GDM1 (cell line): ENCODE measurements at places on chromosomes 13 and 19.

- DNase-seq, result no peak
Observed at GRCh38 chr19:2062389-2062729, 11.3 kb upstream of the MKNK2 start.

DNA sequence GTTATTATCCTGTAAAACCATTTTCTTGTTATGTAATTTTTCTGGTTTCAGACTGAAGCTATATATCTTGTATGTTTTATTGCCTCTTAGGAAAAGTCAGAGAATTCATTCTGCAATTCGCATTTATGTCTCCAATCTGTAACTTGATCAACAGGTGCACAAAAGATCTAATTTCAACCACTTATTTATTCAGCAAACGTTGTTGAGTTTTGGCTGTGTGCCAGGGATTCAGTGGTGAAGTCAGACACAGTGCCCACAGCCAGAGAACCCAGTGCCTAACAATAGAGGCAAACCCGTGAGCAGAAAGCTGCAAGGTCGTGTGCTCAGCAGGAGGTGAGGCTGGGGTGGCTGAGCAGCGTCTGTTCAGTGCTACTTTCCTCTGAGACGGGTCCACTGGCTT, 119.5 kb upstream of the MCF2L start:
- no peak for DNase-seq

DNA sequence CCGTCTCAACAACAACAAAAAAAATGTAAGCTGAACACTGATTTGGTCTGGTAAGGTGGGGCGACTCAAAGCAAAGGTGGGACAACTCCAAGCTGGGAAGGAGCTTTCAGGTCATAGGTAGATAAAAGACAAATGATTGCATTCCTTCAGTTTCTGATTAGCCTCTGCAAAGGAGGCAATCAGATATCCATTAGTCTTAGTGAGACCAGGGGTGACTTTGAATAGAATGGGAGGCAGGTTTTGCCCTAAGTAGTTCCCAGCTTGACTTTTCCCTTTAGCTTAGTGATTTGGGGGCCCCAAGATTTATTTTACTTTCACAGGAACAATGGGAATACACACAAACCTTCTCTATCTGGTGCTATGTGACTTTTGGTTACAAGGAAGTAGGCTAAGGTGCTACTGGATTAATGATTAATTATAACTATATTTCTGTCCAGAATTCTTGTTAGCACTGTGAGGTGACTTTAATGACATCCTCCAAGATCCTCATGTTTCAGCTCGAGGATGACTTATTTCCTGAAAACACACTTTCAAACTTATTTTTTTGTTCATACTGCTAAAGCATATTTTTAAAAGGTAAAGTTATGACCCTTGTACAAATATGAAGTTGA, 10.6 kb upstream of the MTRF1 start:
- no peak for DNase-seq

GRCh38 chr13:56986121-56986520, 154.6 kb upstream of the PRR20A start:
- no peak for DNase-seq

DNA sequence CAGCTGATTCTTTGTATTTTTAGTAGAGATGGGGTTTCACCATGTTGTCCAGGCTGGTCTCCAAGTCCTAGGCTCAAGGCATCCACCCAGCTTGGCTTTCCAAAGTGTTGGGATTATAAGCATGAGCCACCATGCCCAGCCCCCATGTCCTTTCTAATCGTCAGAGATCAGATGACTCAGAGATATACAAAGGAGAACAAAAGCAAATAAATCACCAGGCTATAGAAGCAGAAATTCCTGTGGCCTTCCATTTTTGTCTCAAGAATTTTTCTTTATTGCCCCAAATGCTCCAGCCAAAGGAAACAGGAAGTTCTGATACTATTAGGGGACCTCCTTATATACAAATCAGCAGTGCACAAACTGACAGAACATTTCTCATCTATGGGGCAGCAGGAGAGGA, 207.8 kb downstream of the RFC3 start:
- no peak for DNase-seq

DNA sequence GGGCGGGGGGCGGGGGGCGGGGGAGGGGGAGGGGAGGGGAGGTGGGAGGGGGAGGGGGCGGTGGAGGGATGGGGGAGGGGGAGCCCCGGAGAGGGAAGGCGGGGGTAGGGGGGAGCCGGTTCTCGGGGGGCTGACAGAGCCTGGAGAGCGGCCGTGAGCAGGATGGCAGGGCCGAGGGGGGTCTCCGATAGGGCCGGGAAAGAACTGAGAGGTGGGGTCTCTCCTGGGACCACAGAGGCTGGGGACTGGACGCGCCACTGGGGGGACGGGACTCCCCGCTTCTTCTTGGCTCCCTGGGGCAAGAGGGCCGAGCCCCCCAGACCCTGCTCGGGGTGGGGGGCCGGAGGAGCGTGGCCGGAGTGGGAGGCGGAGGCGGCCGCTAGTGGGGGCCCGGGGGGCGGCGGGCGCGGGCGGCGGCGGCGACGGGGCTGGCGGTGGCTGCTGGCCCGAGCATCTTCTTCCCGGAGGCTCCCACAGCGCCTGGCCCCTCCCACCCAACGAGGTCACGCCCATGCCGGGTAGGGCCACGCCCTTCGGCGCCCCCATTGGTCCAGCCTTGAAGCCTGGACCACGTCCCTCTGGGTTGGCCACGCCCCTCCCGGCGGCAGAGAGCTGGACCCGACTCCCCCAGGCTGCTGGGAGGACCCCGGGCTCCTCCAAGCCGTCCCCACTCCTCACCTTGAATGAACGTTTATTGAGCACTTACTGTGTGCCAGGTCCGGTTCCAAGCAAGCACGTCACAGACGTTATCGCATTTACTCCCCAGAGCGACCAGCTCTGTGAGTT, at the start of gene NOVA2:
TSS of gene NOVA2 (minus strand) at position 313 of the 786 bp plus-strand sequence. CDS start 514 bp downstream, outside the sequence.
- no peak for DNase-seq

- DNase-seq, result peak; percentile 18
Observed at GRCh38 chr19:33293255-33294057, 8.9 kb downstream of the CEBPA start.

DNA sequence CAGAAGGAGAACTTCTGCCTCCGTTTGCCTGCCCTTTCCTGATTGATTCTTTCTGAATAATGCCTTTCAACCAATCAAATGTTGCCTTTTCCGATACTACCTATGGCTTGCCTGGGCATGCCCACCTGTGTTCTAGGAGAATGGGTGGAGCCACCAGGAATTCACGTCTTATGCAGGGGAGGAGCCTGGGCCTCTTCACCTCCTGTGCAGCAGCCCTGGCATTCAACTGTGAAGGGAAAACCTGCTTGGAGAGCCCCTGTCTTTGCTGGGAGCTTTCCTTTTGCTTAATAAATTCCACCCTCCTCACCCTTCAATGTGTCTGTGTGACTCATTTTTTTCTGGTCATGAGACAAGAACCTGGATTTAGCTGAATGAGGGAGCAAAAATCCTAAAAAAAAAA, 730.7 kb downstream of the UQCRFS1 start:
- DNase-seq, result no peak

GRCh38 chr19:47107202-47107952, 6.2 kb downstream of the ZC3H4 start:
- DNase-seq, result peak; percentile 30

DNA sequence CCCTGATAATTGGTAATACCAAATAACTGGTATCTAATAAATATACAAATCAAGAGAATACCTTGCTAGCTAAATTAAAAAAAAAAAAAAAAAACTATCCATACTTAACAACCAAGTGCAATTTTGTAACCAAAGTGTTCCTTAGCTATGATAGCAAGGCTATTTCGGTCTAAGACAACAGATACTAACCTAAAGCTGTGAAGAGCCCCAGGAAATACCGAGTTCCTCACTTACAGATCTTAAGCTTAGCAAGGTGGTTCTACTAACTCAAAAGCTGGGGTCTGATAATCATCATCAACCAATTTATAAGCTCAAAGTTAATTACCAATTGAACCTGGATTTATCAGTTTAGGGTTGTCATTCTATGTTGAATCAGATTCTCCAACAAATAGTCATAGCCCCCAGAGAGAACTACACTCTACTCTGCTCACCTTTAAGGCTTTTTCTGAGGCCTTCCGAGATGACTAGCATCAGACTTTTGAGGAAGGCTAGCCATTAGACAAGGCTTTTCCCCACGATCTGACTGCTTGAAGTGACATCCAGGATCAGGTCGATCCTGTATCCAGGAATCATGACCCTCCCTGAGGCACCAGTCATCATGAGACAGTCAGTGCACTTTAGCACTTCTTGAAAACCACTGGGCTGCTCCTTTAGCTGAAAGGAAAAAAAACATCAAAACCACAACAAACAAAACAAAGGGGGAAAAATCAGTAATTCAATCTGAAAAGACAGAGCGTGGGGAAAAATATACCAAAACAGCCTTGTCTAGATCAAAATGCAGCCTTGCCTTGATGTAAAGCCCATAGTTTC, 31.9 kb downstream of the INTS6 start:
- no peak for DNase-seq

DNA sequence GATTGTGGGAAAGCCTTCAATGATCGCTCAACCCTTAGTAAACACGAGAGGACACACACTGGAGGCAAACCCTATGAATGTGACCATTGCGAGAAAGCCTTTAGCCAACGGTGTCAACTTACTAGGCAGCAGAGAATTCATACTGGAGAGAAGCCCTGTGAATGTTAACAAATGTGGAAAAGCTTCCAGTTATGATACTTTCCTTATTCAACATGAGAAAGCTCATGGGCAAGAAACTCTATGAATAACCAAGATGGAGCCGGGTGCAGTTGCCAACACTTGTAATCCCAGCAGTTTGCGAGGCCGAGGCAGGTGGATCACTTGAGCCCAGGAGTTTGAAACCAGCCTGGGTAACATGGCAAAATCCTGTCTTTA, 15.8 kb upstream of the ZNF8 start:
- no peak for DNase-seq

GRCh38 chr19:30174791-30175190, 197.4 kb upstream of the ZNF536 start:
- DNase-seq, result no peak

DNA sequence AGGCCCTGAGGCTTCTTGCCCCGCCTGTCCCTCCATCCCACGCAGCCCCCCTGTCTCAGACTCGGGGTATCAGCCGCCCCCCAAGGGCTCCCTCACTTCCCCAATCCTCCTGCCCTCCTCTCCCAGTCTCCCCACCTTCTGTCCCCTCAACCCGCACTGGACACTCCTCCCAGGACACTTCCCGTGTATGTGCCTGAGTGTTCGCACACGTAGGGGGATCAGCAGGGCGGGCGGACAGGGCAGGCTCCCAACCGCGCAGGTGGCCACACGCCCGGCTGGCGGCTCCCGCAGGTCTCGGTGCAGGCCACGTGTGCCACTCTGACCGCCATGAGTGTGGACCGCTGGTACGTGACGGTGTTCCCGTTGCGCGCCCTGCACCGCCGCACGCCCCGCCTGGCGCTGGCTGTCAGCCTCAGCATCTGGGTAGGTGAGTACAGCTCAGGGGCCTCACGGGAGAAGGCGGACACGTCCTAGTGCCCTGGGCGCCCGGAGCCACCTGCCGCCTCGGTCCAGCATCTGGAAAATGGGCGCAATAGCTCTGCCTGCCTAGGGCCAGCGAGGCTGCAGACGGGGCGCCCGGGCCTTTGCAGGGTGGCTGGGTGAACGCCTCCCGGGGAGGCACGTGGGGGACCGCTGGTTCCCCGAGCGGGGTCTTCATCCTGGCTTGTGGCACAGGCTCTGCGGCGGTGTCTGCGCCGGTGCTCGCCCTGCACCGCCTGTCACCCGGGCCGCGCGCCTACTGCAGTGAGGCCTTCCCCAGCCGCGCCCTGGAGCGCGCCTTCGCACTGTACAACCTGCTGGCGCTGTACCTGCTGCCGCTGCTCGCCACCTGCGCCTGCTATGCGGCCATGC, 2.3 kb downstream of the KISS1R start:
- no peak for DNase-seq

DNA sequence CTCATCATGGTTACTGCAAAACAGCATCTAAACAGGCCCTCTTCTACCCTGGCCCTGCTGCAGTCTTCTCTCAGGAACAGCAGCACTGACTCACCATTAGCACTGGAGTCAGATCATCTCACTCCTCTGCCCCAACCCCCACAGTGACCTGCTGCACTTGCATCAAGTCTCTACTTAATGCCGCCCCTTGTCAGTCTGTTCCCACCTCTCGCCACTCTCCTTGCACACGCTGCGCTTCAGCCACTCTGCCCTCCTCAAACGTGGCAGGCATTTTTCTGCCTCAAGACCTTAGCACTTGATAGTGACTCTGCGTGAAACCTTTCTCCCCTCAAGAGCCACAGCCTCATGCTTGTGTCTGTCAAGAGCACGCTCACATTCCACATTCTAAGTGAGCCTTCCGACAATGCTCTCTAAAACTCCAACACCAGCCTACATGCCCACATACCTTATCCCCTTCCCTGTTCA, 22.1 kb downstream of the MIPEP start:
- no peak for DNase-seq

DNA sequence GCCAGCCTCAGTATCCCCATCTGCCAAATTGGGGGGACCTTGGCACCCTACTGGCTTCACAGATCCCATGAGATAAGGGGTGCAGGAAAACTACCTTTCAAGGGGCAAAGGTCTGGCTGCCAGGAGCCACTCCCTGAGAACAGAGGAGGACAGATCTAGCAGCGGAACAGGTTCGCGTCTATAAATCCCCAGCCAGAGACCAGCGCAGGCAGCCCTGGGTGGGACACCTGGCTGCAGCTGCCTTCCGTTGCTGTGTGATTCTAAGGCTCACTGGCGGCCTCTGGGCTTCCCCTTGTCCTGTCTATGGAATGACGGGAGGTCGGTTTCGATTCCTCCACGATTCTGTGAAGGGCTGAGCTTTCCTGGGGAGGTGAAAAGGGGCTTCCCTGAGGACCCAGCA, 7.3 kb downstream of the RELB start:
- no peak for DNase-seq

DNA sequence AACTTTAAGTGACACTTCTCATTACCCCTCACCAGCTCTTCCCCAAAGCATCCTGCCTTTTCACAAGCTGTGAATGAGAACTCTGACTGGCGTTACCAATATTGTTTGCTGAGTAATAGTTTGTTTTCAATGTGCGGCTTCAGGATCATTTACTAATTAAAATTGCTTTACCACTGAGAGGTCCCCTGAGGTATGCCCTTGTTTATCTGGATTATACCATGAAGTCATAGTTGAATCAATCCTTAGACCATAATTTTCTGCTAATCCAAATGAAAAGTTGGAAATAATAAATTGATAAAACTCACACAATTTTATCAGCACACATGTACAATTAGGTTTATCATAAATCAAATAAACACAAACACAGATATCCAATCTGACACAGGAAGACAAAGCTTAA, 568.8 kb downstream of the PCDH9 start:
- DNase-seq, result no peak

DNA sequence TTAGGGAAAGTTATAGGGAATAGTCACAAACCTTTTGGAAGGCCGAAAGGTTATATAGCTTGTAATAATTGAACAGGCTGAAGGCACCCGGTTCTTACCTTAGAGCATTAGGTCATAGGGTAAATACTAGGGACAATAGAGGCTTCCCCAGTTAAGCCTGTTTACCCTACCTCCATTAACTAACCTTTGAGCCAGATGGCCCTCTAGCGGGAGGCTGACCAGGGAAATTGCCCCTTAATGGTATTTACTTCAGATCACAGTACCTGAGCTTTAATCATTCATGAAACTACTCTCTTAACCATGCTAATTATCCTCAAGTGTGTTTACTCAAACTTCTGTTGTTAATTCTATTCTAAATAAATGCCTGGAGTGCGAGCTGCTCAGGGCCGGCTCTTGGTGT, 20.4 kb upstream of the ZNF83 start:
- DNase-seq, result no peak

GRCh38 chr19:14015524-14016035, 9.5 kb upstream of the RFX1 start:
- DNase-seq, result no peak
